ENCODE measurements at places on chromosomes 1 and 21.

GRCh38 chr21:46334351-46335140 is 10.6 kb downstream of the PCNT start:
- no peak for DNase-seq

DNA sequence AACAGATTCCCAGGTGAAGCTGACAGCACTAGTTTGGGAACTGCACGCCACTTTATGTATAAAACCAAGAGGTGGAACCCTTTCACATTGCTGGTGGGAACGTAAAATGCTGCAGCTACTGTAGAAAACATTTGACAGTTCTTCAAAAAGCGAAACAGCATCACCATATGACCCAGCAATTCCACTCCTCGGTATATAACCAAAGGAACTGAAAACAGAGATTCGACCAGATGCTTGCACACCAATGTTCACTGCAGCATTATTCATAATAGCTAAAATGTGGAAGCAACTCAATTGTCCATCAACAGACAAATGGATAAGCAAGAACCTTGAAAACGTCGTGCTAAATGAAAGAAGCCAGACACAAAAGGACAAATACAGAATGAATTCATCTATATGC is 17.5 kb downstream of the RSPH1 start:
- DNase-seq: no peak

GRCh38 chr1:7726623-7727022 is 44.5 kb upstream of the VAMP3 start:
- DNase-seq: no peak

GRCh38 chr21:26388731-26389231 is 184.3 kb downstream of the CYYR1 start:
- DNase-seq: no peak

- DNase-seq: no peak
These were observed 18.6 kb downstream of the PTTG1IP start for GRCh38 chr21:44854664-44855446.

- no peak for DNase-seq
These were observed 210.3 kb upstream of the USP24 start for GRCh38 chr1:55425310-55425930.

DNA sequence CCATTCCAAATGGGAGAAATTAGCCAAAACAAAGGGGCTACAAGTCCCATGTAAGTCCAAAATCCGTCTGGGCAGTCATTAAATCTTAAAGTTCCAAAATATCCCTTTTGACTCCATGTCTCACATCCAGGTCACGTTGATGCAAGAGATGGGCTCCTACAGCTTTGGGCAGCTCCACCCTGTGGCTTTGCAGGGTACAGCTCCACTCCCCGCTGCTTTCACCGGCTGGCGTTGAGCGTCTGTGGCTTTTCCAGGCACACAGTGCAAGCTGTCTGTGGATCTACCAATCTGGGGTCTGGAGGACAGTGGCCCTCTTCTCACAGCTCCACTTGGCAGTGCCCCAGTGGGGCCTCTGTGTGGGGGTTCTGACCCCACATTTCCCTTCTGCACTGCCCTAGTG is 130.2 kb downstream of the TPR start:
- DNase-seq: no peak

DNA sequence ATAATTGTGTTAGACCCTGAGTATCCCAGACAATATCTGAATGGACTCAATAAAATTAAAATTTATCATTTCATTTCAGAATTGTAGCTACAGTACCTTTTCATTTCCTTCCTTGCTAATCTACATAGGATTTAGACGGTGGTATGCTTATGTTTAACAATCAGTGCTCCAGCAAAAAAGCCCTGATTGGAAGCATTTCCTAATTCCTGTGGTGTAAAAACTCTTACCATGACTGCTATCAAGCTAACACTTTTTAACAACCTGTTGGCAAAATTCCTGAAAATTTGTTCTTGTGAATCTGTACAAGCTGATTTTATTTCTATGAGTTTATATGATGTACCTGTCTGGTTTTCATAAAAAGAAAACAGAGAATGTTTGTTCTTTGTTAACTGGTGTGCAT is 5.2 kb upstream of the FNBP1L start:
- DNase-seq: no peak

GRCh38 chr1:39117899-39118450 is 86.5 kb upstream of the MACF1 start:
- DNase-seq: no peak

GRCh38 chr1:150552128-150552910 is 3.1 kb downstream of the ADAMTSL4 start:
- DNase-seq: no peak

- DNase-seq: no peak
These were observed 275.7 kb downstream of the MATN1 start for GRCh38 chr1:30447701-30448100.

DNA sequence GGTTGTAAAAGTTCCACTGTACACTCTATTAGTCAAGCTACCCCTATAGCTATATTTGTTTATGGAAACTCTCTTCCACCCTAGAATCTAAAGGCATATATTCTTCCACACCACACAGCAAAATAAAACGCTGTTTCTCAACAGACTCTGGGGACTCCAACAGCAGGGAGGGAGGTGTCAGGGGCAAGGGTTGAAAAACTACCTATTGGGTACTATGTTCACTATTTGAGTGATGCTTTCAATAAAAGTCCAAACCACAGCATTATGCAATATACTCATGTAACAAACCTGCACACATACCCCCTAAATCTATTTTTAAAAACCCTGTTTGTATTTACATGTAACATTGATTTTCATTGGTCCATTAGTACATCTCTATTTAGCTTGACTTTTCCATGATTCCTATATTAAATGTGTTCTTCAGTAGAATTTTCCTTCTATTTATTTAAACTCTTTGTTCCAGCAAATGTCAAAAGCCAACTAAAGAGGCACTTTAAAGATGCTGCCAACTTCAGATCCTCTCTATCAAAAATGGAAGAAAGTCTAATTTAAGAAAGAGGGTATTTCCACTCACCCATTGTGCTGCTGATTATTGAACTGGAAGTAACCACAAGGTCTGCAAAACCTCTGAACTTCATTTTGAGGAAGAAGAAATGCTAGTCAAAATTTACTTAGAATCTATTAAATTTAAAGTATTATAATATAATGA is 26.2 kb downstream of the RGS7 start:
- no peak for DNase-seq

GRCh38 chr1:3894626-3895278 is 5.3 kb downstream of the C1orf174 start:
- no peak for DNase-seq

DNA sequence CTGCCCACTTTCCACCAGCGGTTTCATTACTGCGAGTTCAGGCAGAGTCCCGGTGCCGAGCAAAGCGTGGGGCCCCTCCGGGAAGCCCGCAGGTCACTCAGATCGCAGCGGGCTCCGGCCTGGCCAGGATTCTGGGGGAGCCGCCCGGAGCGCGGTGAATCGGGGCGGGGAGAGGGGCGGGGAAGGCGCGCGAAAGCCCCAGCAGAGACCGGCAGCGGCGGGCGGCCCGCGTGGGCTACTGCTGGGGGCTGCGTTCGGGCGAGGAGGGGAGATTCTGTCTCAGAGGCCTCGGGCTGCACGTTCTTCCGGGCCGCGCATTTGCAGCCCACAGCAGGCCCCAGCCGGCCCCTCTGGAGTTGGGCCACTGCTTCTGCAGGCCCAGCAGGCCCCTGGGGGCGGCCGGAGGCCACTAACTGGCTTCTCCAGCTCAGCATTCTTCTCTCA is 64.7 kb downstream of the SCCPDH start:
- DNase-seq: no peak

- no peak for DNase-seq
These were observed 477.6 kb upstream of the DEPDC1 start for GRCh38 chr1:68974447-68974846.

- DNase-seq: no peak
These were observed 686 bp downstream of the ARF1 start for GRCh38 chr1:228082918-228083870.

DNA sequence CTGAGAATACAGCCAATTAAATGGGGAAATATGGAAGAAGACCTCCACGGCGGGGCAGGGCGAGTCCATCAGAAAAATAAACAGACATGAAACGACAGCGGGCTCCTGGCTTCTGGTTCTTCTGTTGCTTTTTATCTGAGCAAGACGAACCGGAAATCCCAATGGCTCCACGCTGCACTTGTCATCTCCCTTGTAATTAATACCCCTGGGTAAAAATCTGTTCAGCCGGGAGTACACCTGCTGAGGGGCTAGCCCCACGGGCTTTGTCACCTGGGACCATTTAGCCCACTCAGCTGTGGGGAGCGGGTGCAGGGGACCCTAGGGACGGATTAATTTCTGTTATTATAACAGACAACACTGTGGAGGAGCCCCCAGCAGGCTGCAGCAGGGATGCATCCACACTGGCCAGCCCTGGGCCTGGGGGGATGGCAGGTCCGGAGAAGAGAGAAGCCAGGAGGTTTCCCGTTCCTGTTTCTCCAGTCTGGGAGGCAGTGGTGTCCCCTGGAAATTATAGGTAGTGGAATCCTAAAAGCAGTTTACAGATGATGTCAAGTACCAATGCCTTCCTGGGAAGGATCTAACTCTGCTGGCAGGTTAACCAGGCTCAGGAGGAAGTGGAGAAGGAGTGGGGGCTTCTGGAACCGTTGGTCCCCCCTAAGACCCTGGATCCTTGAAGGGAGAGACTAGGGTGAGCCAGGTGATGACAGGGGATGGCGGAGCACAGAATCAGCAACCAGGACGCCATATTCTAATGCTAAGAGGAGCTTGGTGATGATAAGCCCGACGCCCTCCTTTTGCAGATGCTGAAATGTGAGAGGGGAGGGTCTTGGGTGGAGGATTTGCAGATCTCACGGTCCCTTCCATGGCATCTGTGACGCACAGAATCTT is 566.1 kb downstream of the PTPRU start:
- DNase-seq: no peak

GRCh38 chr1:87368907-87369306 is 40.2 kb downstream of the LMO4 start:
- no peak for DNase-seq

DNA sequence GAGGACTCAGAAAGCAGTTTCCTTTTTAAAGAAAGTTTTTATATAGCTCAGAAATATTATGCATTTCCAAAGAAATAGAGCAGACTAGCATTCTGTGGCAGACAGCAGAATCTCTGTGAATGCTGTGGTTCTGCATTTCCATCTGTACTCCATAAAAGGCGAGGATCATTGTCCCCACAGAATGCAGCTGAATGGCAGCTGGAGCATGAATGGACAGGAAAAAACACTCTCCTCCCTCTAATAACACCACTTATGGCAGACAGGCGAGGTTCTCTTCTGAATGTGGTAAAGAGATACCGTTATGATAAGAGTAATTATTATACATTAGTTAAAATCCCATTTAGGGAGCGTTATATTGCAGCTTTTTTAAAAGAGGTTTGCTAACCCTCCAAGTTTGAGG is 81.4 kb upstream of the WLS start:
- DNase-seq: no peak

DNA sequence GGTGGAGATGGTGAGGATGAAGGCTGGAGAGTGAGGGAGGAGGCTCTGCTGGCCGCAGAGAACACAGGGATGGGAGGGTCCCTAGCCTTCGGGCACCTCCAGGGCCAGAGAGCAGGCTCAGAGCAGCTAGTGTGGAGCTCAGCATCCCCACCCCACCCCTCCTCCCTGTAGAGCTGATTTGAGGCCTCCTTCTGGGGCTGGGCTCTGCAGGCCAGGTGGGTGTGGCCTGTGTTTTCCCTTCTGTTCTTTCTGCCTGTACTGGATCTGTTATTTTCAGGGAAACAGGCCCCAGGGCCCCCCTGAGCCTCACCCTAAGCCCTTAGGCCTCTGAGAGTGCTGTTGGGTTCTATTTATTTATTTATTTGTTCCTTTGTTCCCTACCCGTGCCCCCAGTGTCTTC is 44.8 kb downstream of the TMCC2 start:
- no peak for DNase-seq

- no peak for DNase-seq
These were observed 154.0 kb downstream of the DHRS3 start for GRCh38 chr1:12464045-12464461.

DNA sequence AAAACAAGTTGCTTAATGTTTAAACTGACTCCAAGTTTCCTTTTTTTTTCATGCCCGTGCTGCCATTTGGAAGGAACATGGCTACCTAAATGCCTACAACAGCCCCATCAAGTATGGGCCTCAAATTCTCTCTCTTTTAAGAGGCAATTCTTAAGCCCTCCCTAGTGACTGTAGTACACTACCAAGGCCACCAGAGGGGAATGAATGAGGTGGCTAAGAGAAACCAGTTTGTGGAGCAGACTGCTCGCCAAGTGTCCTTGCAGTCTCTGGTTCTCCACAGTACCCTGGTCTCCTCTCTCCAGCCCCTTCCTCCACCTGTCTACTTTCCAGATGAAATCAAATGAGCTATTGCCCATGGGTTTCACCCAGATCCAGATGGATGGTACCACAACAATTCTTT is 1809.6 kb downstream of the BRINP3 start:
- no peak for DNase-seq

DNA sequence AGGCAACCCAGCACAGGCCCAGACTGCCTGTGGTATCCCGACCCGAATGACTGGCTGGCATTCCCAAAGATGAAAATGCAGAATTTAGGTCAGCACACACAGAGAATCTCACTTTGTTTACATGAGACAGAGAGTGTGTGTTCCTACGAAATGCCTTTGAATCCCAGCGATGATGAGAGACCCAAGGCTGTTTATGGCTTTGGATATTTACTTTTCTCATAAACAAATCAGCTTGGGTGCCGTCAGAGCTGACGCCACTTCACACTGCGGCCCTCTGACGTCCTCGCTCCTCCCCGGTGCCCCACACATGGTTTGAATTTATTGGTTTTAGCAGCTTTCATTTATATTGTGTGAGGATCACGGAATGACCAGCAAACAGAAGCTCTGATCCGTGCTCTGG is 18.7 kb downstream of the TRABD2B start:
- no peak for DNase-seq

DNA sequence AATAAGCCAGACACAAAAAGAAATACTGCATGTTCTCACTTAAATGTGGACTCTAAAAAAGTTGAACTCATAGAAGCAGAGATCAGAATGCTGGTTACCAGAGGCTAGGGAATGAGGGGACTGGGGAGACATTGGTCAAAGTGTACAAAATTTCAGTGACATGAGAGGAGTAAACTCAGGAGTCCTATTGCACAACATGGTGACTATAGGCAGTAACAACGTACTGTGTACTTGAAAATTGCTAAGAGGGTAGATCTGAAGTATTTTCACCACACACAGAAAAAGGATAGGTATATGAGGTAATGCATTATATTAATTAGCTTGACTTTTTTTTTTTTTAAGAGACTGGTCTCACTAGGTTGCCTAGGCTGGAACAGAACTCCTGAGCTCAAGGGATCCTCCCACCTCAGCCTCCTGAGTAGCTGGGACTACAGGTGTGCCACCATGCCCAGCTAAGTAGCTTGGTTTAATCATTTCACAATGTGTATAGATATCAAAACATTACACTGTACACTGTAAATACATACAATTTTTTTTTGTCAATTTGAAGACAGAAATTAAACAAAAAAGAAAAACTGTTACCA is 7.4 kb downstream of the ZNF496 start:
- DNase-seq: no peak

GRCh38 chr21:36710729-36711048 is 11.8 kb downstream of the SIM2 start:
- DNase-seq: no peak

GRCh38 chr1:43368646-43369020 is 822 bp upstream of the ELOVL1 start:
- no peak for DNase-seq
